CD4-positive, alpha-beta T cell treated with Interleukin-12 subunit alpha and Interleukin-12 subunit beta, for 1 hour (primary cell): ENCODE measurements at places on chromosomes 5 and 9.

DNA sequence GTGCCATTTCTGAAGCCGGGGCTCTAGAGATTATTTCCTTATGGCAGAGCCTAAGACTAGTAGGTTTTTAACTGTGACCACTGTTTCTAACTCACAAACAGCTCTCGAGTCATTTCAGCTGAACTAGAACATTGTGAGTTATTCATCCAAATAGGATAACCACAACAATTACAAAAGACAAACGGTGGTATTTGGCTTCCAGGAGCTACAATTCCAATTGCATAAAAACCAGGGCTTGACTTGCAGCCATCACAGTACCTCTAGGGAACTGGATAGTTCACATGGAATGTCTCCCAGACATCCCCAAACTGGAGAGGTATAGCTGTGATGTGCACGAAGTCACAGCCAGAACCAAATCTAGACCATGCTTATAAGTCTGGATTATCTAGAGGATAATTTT lies 224.8 kb downstream of the FAM114A2 start:
- DNase-seq: no peak

DNA sequence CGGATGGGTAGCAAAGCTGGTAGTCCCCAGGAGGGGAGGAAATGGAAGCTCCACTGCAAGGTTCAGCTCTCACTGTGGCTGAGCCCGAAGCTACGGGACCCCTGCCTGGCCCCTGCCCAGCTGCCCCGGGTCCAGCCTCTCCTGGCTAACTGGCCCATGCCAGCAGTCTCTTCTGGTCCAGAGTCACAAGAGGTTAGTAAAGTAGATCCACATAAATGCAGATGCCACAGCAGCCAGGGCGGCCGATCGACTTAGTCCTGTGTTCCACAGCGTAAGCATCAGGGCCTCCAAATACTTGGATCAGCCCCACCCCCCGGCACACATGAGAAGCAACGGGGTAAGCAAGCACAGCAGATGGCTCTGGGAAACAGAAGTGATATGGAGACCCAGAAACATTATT lies 42.1 kb downstream of the MRPL36 start:
- no peak for DNase-seq

- no peak for DNase-seq
Measured at GRCh38 chr9:72022841-72023240, 37.6 kb downstream of the C9orf57 start.

DNA sequence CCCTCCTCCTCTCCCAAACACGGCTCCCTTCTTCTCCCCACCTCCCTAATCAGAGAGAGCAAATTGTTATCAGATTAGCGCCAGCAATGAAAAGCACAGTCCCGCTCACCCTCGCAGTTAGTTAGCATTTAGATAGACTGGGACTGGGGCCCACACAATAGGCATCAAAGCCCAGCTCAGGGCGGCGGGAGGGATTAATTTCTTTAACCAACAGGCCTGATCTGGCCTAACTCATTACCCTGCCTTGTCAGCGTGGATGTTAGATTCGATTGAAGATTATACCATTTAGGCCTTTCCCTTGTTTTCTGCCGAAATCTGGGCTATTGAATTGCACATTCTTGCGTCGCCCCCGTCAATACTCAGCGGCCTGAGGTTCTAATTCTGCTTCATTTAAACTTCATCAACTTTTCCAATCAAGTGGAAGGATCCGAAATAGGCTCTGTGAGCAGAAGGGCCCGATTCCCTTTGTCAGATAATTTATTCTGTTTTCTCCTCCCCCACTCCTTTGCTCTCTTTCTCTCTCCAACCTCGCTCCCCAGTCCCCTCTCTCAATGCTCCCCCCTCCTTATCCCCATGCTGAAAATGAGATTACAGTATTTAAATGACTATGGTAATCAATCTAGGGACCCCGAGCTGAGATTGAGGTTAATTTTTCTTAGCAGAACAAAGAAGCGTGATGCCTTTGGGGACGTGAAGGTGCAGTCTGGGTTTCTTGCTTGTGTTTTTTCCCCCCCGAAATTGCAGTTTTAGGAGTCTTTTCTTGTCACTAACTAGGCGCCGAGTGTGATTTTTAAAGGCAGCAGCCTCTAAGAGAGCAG lies 15.1 kb downstream of the CFAP77 start:
- no peak for DNase-seq

DNA sequence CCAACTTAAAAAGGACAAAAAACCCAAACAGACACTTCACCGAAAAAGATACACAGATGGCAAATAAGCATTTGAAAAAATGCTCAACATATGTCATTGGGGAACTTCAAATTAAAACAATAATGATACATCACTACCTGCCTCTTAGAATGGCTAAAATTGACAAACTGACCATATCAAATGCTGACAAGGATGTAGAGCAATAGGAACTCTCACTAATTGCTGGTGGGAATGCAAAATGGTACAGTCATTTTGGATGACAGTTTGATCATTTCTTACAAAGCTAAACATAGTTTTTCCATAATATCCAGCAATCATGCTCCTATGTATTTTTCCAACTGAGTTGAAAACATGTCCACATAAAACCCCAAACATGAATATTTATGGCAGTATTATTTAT lies 58.9 kb upstream of the RAPGEF6 start:
- no peak for DNase-seq

DNA sequence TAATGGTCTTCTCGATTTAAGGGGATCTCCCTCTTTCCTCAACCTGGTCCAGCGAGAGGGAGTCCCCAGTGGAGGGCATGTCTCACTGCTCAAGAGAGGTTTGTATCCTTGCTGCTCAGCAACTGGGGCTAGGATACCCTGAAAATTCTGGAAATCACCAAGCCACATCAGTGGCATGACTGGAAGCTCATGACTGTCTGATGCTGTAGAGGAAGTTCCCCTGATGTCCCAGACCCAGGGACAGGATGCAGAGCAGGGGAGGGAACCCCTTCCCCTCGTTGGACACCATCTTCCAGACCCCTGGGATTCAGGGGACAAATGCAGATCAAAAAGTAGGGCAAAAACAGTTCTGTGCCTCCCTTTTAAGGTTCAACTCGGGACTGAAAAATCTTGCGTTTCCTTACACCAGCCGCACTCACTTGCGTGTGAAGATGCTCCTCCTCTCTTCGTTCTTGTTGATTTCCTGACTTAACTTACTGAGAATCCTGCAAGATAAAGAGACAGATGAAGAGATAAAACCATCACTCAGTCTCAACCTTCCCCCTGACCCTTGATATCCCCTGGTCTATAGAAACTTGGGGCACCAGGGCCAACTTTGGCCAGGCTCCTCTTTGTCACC lies 22.1 kb downstream of the LCP2 start:
- peak; percentile 74 for DNase-seq

GRCh38 chr9:13163287-13163686 lies 116.2 kb downstream of the MPDZ start:
- DNase-seq: no peak
